ENCODE measurements at places on chromosomes 5 and 9.

- no peak for DNase-seq
These were observed 51.7 kb downstream of the PSMB7 start for GRCh38 chr9:124363326-124364096.

DNA sequence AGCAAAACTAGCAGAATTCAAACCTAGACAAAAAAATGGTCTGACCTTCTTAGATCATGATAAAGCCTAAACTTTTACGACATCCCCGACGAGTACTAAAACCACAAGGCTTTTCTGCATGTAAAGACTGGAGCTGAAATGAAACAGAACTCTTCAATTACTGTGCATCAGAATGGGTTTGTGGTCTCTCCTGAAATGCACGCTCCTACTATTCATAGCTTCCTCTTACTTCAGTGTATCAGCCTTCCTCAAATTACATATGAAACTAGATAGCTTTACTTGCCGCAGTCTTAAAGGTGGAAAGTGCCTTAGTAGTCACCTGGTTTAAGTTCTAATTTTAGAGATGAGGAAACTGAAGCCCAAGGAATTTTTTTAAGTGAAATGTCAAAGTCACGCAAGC, 24.6 kb upstream of the MED10 start:
- no peak for DNase-seq

DNA sequence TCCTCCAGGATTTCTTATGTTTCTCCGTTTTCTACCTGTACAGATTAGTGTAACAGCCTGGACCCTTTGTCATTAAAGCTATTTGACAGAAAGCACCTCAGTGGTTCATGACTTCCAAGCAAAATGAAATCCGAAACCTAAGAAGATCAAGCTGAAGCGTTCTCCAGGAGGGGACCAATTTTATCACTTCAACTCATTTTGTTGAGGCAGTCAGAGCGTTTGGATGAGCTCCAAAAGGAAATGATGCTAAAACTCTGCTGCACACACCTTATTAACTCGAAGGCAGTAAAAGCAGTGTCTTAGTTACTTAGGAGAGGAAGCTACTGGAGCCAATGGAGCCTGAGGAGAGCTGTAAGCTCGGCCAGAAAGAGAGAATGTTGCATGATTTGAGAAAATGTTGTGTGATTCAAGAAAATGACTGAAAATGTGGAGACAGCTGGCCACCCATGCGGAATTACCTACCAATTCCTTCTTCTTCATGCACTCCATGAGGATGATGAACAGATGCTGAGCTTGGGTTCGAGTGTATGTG, 346.7 kb upstream of the KLF9 start:
- no peak for DNase-seq

DNA sequence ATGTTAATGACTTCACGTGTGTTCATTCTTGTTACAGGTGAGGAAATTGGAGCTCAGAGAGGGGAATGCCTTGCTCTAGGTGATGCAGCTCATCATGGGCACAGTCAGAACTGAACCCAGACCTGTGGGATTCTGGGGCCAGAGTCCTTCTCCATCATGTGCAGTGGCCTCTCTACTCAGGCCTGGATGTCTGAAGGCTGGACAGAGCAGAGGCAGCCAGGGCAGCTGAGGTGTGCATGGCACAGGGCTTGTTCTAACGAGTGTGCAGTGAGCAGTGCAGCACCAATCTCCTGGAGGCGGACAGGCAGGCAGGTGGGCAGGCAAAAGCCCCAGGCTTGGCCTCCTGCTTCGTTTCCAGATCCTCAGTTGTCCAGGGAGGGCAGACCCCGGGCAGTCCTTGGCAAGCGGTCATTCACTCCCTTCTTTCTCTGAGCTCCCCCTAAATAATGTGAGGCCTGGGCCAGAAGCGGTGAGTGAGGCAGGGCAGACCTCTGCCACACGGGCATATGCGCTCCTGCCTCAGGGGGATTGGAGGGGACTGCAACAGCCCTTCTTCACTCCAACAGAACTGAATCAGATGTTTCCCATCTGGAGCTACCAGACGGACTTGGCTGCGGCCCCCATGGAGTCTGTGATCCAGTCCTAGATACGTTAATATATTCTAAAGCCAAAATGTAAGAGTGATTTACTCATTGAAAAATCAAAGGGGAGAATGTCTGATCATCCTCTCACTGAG, 68.7 kb upstream of the FSTL4 start:
- DNase-seq = no peak

Data from stimulated activated CD8-positive, alpha-beta memory T cell treated with anti-CD3 and anti-CD28 coated beads, Interleukin-2, amount 100 ng/mL, for 1 hour (primary cell).